Fibroblast of skin of scalp (primary cell): ENCODE measurements at places on chromosomes 2 and 18.

GRCh38 chr2:224596289-224596688, 11.1 kb upstream of the CUL3 start:
- DNase-seq = no peak

GRCh38 chr2:11784747-11785610, 38.5 kb downstream of the LPIN1 start:
- DNase-seq = peak; percentile 60

DNA sequence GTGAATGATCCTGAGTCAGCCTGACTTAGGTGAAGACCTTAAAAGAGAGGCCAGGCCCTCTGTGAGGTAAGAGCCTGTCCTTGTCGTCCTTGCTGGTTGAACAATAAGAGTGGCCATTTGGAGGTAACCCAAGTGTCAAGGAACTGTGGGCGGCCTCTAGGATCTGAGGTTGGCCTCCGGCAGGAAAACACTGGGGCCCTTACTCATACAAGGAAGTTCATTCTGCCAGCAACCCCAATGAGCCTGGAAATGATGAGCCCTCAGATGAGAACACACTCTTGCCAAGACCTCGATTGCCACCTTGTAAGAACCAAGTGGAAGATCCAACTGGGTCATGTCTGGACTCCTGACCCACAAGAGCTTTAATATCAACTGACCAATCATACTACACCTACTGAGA, 95.5 kb upstream of the LRATD1 start:
- DNase-seq = no peak

DNA sequence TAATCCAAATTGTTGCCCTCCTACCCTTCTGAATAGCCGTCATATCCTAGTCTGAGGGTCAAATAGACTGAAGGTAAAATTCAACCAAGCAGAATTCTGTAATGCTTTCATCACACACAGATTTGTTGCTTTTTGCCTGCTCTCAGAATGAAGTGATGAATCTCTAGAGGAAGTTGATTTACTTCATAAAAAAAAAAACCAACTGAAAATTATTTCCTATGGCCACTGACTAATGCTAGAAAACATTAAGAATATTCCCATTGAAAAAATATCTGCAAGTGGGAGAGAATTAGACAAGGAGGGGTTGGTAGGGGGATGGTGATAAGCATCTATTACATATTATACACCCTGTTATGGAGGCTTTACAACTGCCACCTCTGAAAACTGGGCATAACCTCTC, 2.3 kb upstream of the IL1RL2 start:
- DNase-seq = peak; percentile 29

DNA sequence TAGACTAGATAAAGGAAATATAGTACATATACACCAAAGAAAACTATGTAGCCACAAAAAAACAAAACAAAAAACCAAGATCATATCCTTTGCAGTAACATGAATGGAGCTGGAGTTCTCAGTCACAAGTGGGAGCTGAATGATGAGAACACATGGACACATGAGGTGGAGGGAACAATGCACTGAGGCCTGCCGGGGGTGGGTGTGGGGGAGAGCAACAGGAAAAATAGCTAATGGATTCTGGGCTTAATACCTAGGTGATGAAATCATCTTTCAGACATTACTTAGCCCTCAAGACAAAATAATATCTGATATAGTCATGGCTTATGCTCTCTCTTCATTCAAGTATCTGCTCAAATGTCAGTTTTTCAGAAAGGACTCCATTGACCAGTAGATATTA, 930.6 kb downstream of the LRP1B start:
- DNase-seq = peak; percentile 12

DNA sequence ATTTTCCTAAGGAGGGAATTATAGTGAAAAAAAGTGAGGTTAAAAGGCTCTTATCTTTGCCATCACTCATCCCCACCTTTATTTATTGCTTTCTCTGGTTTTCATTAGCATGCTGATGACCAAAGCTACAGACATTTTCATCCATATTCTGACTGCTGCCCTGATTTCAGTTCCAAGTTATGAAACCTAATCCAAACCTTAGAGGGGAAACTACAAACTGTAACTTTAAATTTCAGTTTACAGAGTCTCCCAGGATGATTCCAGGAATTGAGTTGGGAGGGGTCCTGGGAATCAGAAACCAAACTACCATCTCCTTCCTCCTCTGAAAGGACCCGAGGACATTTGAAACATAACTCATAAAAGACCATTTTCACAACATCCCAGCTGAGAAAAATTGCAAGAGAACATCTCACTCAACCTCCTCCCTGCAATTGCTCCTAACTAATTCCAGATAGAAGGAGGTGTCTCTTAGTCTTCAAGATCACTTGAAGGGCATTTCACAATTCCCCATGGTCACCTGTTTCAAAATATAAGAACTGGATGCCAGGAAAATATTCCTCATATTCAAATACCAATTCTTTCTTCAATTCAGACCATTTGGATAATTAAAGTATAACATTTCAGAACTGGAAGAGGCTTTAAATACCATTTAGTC, 520.6 kb downstream of the TNS1 start:
- DNase-seq = no peak

DNA sequence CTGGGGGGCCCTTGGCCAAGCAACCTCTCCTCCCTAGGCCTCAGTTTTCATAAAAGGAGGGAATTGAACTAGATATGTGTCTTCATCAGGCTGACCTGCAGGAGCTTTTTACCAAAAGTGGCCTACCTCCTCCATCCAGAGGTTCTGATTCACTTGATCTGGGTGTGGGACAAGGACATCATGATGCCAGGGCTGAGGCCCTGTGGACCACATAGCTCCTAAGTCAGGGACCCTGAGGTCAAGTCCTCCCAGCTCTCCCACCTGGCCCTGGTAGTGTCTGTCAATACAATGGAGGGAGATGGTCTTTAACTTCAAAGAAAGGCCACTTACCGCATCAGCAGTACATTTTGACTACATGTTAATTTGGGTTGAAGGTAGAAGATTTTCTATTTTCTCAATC, 10.4 kb downstream of the IL1RN start:
- no peak for DNase-seq

DNA sequence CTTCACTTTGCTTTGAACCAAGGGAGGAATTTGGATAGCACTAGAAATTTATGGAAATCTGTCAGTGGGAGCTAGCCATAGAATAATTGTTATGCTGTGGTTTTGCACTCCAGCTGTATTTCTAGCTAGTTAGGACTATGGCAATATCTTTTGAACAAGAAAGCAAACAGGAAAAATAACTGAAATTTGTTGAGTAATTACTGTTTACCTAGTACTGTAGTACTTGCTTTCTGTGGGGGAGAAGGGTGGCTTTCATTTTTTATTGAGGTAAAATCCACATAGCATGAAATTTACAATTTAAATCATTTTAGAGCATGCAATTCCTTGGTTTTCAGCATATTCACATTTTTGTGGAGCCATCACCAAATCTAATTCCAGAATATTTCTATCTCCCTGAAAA, 28.4 kb downstream of the MBD5 start:
- DNase-seq = no peak

DNA sequence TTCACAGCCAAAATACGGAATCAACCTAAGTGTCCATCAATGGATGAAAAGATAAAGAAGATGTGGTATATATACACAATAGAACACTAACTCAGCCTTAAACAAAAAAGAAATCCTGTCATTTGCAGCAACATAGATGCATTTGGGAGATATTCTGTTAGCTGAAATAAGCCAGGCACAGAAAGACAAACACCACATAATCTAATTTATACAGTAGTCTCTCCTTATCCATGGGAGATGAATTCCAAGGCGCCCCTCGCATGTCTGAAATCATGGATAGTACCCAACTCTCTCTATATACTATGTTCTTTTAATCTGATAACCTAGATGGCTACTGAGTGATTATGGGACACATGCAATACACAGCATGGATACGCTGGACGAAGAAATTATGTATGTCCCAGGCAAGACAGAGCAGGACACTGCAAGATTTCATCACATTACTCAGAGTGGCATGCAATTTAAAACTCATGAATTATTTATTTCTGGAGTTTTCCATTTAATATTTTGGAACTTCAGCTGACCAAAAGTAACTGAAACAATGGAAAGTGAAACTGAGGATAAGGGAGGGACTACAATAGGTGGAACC, 39.5 kb downstream of the ORC4 start:
- no peak for DNase-seq

- DNase-seq = no peak
Measured at GRCh38 chr2:196441527-196441926, 198.0 kb upstream of the CCDC150 start.

- DNase-seq = no peak
Measured at GRCh38 chr2:10332402-10333246, 29.9 kb downstream of the HPCAL1 start.

GRCh38 chr2:239247401-239248245, 153.2 kb downstream of the HDAC4 start:
- DNase-seq = no peak

GRCh38 chr2:72895759-72896281, 8.6 kb downstream of the SPR start:
- peak; percentile 50 for DNase-seq

DNA sequence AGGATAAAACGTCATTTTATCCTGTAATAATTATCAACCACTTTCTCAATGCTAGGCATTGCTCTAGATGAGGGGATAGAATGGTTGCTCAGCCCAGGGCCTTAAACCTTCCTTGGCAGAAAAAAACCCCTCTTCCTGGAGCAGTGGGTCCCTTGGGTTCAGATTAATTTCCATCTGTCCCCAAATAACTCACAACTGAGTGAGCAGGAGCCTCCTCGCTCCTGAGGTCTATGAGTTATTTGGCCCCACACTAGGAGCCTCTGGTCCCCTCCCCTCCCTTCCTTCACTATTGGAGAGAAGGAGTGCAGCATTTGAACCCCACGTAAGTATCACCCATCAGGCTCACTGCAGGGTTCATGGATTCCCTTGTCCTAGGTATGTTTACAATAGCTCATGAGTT, 157.5 kb upstream of the FHL2 start:
- DNase-seq = no peak

- DNase-seq = no peak
Measured at GRCh38 chr18:40642692-40643229, 1312.3 kb upstream of the PIK3C3 start.
